H1 (cell line): ENCODE measurements at places on chromosomes 5 and 9. TPM values are rescaled to one million over a fixed set of nuclear protein-coding genes. Genes with fewer than 3 reads are reported as not detected.

DNA sequence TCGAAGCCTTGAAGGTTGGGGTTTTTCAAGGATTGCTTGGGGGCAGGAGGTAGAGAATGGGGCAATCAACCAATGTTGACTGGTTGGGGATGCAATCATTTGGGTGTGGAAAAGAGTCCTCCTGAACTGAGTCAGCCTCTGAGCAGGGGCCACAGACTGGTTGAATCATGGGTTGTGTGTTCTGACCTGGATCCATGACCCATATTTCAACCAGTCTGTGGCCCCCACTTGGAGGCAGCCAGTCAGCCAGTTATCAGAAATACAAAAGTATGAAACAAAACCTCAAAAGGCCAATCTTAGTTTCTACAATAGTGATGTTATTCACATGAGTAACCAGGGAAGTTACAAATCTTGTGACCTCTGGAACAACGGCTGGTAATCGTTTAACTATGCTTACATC lies 81.4 kb upstream of the RANBP6 start:
- no peaks in the 10 kb centered on the region for H3K4me1 ChIP-seq
- no peaks in the 10 kb centered on the region for H3K36me3 ChIP-seq
- no peak overlapping the region for H3K27ac ChIP-seq

Gene DAB2IP
- total RNA-seq: 39.5 and 41.4 TPM in 2 replicates

GRCh38 chr9:113594484-113595299 lies 131.2 kb downstream of the RGS3 start:
- no peak for DNase-seq
- peaks cover 23% of the 10 kb centered on the region for H3K4me1 ChIP-seq
- no peaks in the 10 kb centered on the region for H3K27me3 ChIP-seq
- H3K36me3 ChIP-seq: peaks cover 4% of the 10 kb centered on the region; the same call in 1 of the 2 replicates
- H3K27ac ChIP-seq: peak overlapping the region; percentile 52; the same call in 1 of the 2 replicates

GRCh38 chr5:59193616-59194319 lies 610.9 kb downstream of the RAB3C start:
- H3K4me3 ChIP-seq: no peak overlapping the region
- no peaks in the 10 kb centered on the region for H3K36me3 ChIP-seq
- no peak overlapping the region for H3K27ac ChIP-seq
- no peaks in the 10 kb centered on the region for H3K27me3 ChIP-seq

GRCh38 chr9:92977279-92977678 lies 30.0 kb downstream of the FGD3 start:
- DNase-seq: no peak
- no peak overlapping the region for H3K27ac ChIP-seq
- no peaks in the 10 kb centered on the region for H3K36me3 ChIP-seq
- H3K4me3 ChIP-seq: no peak overlapping the region
- H3K4me1 ChIP-seq: no peaks in the 10 kb centered on the region

- DNase-seq: no peak
- H3K27ac ChIP-seq: no peak overlapping the region
- H3K27me3 ChIP-seq: no peaks in the 10 kb centered on the region
These were observed 6.6 kb downstream of the LMAN2 start for GRCh38 chr5:177344891-177345290.

DNA sequence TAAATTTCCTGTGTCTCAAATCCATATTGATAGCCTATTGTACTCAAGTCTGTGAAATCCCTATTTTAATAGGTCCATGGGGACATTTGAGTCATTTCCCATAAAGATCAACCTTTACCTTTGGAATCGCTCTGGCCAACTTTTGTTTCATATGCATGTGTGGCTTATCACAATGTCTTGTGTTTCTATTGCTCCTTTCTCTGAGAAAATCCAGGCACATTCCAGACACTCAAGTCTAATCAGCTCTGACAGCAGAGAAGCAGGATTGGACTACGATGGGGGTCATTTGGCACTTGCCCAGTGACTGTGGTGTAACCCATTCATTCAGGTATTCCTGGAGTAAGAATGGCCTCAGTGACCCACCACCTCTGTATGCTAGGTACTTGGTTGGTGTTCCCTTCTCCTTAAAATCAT lies 48.4 kb downstream of the ACTBL2 start:
- H3K36me3 ChIP-seq: no peaks in the 10 kb centered on the region
- H3K4me3 ChIP-seq: no peak overlapping the region
- no peaks in the 10 kb centered on the region for H3K4me1 ChIP-seq
- H3K27ac ChIP-seq: no peak overlapping the region

Gene PCDHGC5
- total RNA-seq: 0.78 and 1.1 TPM in 2 replicates

Gene MYO10
- total RNA-seq: 107 and 114 TPM in 2 replicates

Gene ERAP2
- not detected in 2 replicates for total RNA-seq
